Stimulated activated naive CD8-positive, alpha-beta T cell treated with anti-CD3 and anti-CD28 coated beads, Interleukin-15, amount 100 ng/mL, for 72 hours (primary cell): ENCODE measurements at places on chromosomes 1 and 21.
A peak's percentile ranks its signal among the peaks of the same experiment; 100 is the strongest.

DNA sequence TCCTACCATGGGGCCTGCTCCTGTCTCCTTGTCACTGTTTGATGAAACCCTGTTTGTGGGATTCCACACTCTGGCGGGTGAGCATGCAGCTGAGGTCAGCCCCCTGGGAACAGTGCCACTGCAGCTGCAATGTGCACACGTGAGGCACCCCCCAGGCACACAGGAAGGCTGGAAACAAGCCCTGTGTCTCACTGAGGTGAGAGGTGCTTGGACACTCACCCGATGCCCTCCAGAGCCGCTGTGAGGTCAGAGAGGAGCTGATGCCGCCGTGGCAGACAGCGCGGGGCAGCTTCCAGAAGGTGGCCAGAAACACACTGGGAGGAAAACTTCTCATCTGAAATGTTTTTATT lies 49.7 kb downstream of the SLX9 start:
- no peak for DNase-seq

DNA sequence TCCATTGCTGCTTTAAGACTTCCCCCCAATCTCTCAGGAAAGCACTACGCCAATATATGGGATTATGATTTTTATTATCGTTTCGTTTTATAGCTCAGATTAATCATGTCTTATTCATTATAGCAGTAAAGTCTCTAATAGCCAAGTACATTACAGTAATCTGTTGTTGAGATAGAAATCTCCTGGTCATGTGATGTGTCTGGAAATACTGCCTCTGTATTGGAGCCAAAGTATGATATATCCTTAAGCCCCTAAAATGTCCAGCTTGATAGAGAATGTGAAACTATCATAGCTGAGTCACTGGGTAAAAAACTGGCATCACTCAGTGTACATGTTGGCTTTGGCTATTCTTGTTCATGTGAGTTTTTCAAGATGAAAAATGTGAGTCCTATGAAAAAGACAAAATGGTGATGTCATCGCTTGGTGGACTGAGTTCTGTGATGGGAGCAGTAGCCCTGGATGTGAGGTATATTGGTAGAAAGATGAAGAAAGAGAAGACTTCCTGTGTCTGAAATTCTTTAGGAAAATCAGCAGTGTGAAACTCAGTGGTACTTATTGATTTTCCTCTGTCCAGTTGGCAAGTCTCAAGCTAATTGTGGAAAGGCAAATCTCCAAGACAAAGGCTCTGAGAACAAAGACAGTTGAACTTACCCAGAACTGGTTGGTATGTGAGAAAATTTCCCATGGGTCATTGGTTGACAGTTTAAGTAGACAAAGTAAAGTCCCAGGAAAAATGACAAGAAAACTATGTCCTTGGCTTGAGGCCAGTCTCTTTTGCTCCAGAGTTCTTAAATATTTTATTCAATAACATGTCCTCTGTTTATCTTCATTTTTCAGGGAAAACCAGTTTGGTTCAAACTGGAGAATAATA lies 76.2 kb downstream of the BRINP2 start:
- no peak for DNase-seq

GRCh38 chr1:210446479-210446878 lies 117.8 kb downstream of the HHAT start:
- peak; percentile 76 for DNase-seq

DNA sequence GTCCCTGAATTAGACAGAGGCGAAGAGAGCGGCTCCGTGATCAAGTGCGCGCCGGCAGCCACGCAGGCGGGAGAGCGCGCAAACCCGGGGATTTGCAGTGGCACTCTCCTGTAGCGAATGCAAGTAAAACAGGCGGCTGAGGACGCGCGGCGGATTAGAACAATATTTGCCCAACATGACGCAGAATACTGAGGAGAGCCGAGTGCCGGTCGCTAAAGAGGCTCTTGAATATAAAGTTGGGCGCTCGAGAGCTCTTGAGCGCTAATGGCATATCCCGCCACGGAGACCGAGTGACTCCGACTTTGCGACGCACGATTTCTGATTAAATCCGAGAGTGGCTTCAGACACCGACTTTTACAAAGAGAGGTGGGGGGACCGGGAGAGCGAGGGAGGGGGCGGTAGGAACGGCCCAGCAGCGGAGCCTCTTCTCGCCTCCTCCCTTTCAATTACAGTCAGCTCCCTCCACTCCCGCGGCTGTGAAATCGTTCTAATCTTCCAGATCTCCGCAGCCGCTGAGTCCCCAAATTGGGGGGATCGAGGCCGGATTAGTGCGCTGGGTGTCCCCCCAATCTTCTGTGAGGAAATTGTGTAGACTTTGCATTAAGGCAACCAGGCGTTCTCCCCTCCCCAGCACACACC lies 2.3 kb downstream of the PAX7 start:
- no peak for DNase-seq

- no peak for DNase-seq
Measured at GRCh38 chr1:4796161-4797015, 142.0 kb downstream of the AJAP1 start.

- no peak for DNase-seq
Measured at GRCh38 chr1:39800471-39800835, 11.8 kb upstream of the BMP8B start.

DNA sequence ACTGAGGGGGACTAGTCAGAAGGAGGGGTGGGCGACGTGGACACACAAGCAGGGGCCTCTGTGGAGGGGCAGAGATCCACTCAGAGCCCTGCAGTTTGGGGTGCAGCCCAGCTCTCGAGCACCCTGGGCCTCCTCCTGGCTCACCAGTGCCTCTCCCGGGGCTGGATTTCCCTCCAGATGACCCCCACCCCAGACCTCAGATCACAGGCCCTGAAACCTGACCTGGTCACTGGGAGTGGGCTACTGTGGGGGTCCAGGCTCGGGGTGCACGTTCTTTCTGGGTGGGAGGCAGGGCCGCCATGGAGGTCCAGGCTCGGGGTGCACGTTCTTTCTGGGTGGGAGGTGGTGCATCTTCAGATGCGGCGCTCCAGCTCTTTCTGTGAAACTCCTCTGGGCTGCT lies 10.3 kb upstream of the LHX4 start:
- no peak for DNase-seq

GRCh38 chr1:41222496-41222895 lies 19.6 kb downstream of the SCMH1 start:
- DNase-seq = no peak

DNA sequence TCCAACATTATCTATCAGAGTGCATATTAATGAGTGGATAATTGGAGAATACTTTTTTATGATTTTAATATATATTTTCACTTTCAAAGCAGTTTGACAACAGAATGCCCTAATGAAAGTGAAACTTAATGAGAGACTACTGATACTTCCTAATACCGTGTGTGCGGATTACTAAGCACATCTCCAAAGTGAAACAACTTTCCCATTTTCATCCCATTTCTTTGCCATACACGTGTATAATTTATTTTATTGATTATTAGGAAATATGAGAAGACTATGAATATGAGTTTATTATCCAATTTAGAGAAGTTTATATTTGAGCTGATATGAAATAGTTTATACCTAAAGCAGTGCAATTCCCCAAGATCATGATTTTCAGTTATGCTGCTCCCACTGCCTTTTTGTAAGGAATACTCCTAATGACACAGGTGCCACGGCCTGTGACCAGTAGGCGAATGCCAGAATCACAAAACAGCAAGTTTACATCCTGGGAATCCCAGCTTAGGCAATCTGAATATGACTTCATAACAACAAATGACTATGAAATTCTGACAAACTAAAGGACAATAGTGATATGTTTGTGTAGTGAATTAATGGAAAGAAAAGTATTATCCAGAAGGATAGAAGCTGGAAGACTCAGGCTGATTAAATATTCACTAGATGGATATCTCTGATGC lies 202.9 kb downstream of the NCAM2 start:
- no peak for DNase-seq

DNA sequence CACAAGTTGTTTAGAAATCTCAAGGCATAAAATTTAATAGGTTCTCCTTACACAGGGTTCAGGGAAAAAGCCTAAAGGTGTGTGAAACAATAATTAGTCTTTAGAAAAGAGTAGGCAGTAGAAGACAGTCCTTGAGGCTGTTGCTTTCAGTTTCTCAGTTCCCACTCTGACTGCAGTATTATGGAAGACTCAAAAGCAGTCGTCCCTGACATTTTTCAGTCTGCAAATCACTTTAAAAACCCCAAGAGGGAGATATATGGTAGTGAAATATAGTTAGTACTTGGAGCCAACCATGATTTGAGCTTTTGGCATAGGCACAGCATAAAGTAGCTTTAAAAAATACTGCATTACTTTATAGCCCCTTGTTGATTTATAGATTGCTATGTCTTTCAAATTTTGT lies 299.7 kb downstream of the OLFM3 start:
- no peak for DNase-seq

DNA sequence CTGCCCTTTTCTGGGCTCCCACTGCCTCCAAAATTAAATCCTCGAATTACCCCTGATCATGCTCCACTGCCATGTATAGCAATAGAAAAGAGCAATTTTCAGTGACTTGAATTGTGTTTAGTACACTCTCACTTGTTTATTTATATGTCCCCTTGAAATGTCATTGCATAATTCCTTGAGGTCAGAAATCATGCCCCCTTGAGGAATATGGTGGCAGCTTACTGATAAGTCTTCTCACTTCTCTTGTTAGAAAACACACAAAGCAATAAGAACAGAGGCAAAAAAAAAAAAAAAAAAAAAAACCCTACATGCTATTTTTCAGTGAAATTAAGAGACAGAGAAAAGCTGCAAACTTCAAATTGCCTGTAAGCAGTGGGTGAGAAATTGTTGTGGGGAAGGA lies 37.5 kb downstream of the GPR88 start:
- no peak for DNase-seq

DNA sequence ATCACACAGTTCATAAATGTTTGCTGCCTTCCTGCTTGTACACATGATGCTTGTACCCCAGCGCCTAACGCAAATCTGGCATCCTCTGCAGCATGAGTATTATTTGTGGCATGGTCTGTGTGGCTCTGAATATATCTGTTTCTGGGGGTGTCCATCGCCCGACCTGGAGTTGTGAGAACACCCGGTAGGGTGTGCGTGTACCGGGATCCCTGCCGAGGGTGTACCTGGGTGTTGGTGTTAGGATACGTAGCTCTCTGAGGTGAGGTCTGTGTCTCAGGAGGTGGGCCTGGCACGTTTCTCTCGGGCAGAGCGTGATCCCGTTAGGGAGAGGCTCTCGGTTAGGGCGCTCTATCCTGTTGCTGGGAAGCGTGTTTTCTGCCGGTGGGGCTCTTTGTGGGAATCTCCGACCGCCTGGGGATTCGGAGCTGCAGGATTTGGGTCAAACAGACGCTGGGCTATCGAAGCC lies 10.4 kb upstream of the CDC20 start:
- DNase-seq = no peak

- DNase-seq = no peak
Measured at GRCh38 chr1:7459914-7460313, 311.2 kb upstream of the VAMP3 start.

DNA sequence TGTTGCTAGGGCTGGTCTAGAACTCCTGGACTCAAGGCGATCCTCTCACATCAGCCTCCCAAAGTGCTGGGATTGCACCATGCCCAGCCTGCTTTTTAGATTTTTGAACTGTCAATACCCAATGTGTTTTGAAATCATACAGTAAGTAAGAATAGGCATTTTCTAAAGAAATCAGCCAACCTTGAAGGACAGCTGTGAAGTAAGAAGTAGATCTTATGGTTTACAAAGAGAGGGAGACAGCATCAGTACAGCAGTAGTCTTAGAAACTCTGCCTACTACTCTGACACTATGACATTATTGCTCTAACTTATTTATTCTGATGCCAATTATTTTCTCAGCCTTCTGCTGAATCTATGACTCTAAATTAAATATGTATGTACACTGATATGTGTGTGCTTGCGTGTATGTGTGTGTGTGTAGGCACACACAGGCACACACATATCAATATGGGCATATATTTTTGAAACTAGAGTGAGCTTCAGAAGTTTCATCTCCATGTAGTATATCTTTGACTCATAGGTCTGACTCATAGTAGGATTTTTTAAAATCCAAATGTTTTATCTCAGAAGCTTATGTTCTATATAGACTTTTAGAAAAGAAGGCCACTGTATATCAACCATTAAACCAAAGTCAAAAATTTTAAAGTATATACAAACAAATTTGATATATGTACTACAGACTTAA lies 140.4 kb downstream of the COL24A1 start:
- no peak for DNase-seq
